Upper lobe of left lung (tissue), 6 donors: ENCODE measurements at places on chromosomes 11 and 22. TPM values are rescaled to one million over a fixed set of nuclear protein-coding genes. Genes with fewer than 3 reads are reported as not detected.

Gene MS4A4E
- total RNA-seq: 2.3 TPM

Gene CTSW
- 20.7 TPM for total RNA-seq

Gene ZNF280A
- not detected for total RNA-seq

Gene CADM1
- 69.9 TPM for total RNA-seq

Gene MAPK11
- total RNA-seq: 3.1 TPM

Gene FGF4
- not detected for total RNA-seq

Gene GALR3
- total RNA-seq: not detected

Gene SULT4A1
- not detected for total RNA-seq

Gene FAT3
- 2.7 TPM for total RNA-seq

Gene GSTT2B
- 2.8 TPM for total RNA-seq

Gene DKK3
- total RNA-seq: 162 TPM

Gene MB
- 0.46 TPM for total RNA-seq

Gene DEUP1
- not detected for total RNA-seq

Gene SCGB2A2
- total RNA-seq: not detected

Gene ANO5
- total RNA-seq: 3.0 TPM

Gene LAMTOR1
- 115 TPM for total RNA-seq

Gene SLC37A2
- 9.3 TPM for total RNA-seq

Gene FADS2
- 13.5 TPM for total RNA-seq

Gene NXPE4
- 0.13 TPM for total RNA-seq

Gene MLC1
- 1.3 TPM for total RNA-seq

Gene ALKBH3
- total RNA-seq: 29.2 TPM

Gene MYRF
- total RNA-seq: 46.5 TPM

Gene C11orf97
- total RNA-seq: 14.7 TPM

Gene ACER3
- total RNA-seq: 14.4 TPM

Gene MMP8
- total RNA-seq: 1.7 TPM

Gene TMEM126A
- 11.5 TPM for total RNA-seq

Gene PACS1
- total RNA-seq: 42.7 TPM

Gene WEE1
- 10.5 TPM for total RNA-seq

Gene LARGE2
- total RNA-seq: 8.7 TPM

Gene MRGPRF
- 13.6 TPM for total RNA-seq

Gene MYO7A
- 6.8 TPM for total RNA-seq

Gene TTLL1
- total RNA-seq: 5.7 TPM

Gene SOX6
- 21.0 TPM for total RNA-seq

Gene IGLL5
- total RNA-seq: 4.3 TPM
